ENCODE measurements at places on chromosomes 13 and 19. TPM values are rescaled to one million over a fixed set of nuclear protein-coding genes. Genes with fewer than 3 reads are reported as not detected.

The NXNL1 gene
- total RNA-seq = not detected

The HCN2 gene
- 0.10 TPM for total RNA-seq

The DDX39A gene
- 38.7 TPM for total RNA-seq

The FBN3 gene
- total RNA-seq = not detected

The AP1M2 gene
- not detected for total RNA-seq

The N4BP2L2 gene
- total RNA-seq = 130 TPM

The CRB3 gene
- not detected for total RNA-seq

The TEX101 gene
- total RNA-seq = not detected

The WDR88 gene
- not detected for total RNA-seq

The VSTM1 gene
- not detected for total RNA-seq

The SELENOV gene
- not detected for total RNA-seq

The APOC4 gene
- total RNA-seq = not detected

All from posterior vena cava (tissue), 2 donors.